Inflammatory macrophage treated with lipopolysaccharide for 1 hour (primary cell): ENCODE measurements at places on chromosomes 6 and 20.

GRCh38 chr6:37123957-37124729, 45.8 kb upstream of the PIM1 start:
- no peak for DNase-seq

GRCh38 chr20:9119776-9120175, 50.9 kb downstream of the PLCB4 start:
- no peak for DNase-seq

DNA sequence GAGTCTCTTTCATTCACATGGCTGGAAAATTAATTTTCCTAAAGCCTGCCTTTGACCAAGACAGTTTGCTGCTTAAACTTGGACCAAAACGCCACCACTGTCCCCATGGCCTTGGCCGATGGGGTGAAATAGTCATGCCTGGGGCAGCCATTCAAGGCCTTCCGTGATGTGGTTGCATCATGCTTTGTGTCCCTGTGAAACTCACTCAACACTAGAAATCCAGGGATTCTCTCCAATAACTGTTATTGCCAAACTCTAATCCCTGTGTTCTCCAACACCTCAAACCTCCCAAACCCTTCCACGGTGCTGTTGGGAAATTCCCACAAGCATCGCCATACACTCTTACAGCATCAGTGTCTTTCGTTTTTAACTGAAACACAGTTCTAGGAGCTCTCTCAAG, 1.4 kb upstream of the TXNDC5 start:
- DNase-seq: no peak

DNA sequence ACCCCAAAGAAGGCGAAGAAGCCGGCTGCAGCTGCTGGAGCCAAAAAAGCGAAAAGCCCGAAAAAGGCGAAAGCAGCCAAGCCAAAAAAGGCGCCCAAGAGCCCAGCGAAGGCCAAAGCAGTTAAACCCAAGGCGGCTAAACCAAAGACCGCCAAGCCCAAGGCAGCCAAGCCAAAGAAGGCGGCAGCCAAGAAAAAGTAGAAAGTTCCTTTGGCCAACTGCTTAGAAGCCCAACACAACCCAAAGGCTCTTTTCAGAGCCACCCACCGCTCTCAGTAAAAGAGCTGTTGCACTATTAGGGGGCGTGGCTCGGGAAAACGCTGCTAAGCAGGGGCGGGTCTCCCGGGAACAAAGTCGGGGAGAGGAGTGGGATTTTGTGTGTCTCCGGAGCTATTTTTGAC, 69.6 kb downstream of the HFE start:
- DNase-seq: no peak

DNA sequence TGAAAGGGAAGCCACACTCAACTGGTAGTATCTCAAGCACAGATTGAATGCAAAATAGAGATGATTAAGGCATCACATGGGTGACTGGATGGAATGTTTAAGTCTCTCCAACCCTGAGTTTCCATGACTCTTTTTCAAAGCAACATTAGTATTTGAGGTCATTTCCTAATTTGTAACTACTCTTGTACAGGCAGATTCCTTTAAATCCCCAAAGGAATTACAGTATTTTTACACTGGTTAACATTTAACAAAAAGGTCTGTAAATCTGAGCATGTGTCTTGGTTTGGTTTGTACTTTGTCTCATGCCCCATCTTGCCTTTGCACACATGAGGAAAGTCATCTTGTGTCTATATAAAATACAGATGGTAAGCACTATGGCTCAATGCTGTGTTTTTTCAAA, 15.1 kb downstream of the RMND1 start:
- no peak for DNase-seq
